Stimulated activated CD4-positive, alpha-beta T cell treated with anti-CD3 and anti-CD28 coated beads, Interleukin-1b, Interleukin-23, amount 100 ng/mL, for 24 hours (primary cell): ENCODE measurements at places on chromosomes 7 and 10.

DNA sequence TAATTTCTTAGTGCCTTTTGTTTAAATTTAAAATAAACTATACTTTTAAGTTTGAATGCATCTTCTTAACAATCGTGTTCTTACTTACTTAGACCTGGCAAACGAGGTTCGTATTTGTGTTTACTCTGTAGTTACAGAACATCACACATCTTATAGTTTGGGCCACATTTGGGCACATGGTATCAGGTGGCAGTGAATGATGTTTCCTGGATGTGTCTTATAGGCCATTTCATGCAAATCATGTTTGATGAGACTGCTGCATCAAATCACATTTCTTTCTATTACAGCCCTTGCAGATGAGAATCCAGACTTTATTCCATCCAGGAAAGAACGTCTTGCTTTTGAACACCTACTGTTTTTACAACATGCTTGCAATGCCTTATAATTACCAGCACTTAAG lies 78.5 kb downstream of the RBM33 start:
- DNase-seq = no peak

- DNase-seq = no peak
These were observed 169.7 kb upstream of the RHEB start for GRCh38 chr7:151689196-151689971.

GRCh38 chr7:30817371-30817767 lies 46.2 kb downstream of the MINDY4 start:
- no peak for DNase-seq

GRCh38 chr10:18005445-18005780 lies 53.7 kb downstream of the SLC39A12 start:
- DNase-seq = no peak

DNA sequence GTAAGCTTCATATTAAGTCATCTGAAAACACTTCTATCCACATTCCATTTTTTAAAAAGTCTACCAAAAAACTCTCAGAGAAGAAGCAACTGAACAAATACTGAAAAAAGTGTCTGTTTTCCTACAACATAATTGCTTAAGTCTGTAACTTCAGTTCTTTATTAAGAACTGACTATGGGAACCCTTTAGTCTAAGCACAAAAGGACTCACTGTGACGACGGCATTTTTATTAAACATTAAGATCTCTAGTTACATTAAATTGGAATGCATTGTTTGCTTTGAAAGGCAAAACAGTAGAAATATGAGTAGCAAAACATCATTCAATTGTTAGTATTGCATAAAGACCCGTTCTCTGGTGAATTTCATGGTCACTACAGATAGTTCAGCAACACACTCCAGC lies 5.8 kb upstream of the FAM3C start:
- DNase-seq = no peak

- DNase-seq = no peak
These were observed 193.9 kb downstream of the TCERG1L start for GRCh38 chr10:131117416-131118212.

GRCh38 chr10:58219875-58220274 lies 47.8 kb downstream of the IPMK start:
- DNase-seq = no peak

GRCh38 chr10:24579906-24580305 lies 143.8 kb downstream of the ARHGAP21 start:
- DNase-seq = no peak

DNA sequence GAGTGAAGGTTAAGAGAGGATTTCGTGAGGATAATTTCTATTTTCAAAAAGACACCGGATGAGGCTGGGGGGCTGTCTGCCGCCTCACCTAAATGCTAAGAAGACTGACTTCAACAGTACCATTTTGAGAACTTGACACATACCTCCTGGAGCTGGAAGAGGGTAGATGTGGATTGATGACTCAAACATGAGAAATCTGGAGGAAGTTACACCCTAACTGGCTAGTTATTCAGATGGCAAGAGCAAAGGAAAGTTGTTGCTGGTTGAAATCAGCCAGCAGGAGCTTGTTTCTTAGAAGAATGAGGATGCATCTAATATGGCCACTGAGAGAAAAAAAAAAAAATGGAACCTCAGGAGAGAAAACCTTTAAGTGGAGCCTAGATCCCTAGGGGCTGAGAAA lies 76.2 kb upstream of the KIAA1217 start:
- DNase-seq = no peak

DNA sequence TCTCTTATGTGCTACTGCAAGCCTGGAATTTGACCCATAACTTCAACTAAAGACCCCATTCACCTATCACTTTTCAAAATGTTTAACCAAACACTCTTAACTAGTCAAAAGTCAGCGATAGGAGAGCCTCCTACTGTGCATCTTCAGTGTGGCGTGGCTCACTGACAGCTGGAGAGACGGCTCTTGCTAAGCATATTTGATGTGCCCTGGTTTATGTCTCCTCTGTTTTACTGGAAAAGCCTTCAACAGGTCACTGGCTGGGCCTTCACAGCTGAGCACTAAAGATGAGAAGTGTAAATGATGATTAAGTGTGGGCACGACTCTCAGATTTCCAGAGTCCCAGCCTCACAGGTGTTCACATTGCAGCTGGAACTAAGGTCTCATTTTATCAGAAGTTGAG lies 472.1 kb downstream of the SEMA3D start:
- no peak for DNase-seq

DNA sequence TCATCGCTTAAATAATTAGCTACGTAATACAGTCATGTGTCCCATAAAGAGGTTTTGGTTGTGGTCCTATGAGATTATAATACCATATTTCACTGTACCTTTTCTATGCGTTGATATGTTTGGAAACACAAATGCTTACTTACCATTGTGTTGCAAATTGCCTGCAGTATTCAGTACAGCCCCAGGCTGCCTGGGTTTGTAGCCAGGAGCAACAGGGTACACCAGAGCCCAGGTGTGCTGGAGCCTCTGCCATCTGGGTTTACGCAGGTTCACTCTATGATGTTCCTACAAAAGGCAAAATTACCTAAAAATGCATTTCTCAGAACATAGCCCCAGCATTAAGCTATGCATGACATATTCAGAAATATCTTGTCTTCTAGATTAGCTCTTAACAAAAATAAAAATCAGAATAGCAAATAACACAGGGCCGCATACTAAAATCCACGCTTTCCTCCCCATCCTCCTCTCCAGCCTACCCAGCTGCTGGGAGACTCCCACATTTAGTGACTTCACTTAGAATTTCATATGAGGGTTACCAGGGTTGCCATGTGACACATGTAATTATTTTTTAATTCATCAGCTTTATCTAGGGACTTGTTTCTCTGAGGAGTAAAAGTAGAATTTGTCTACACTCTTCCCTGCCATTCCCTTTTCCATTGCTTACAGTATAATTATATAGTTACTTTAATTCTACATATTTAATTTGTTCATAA lies 559.0 kb upstream of the ADARB2 start:
- DNase-seq = no peak

GRCh38 chr10:91575044-91575610 lies 57.7 kb downstream of the PPP1R3C start:
- no peak for DNase-seq

DNA sequence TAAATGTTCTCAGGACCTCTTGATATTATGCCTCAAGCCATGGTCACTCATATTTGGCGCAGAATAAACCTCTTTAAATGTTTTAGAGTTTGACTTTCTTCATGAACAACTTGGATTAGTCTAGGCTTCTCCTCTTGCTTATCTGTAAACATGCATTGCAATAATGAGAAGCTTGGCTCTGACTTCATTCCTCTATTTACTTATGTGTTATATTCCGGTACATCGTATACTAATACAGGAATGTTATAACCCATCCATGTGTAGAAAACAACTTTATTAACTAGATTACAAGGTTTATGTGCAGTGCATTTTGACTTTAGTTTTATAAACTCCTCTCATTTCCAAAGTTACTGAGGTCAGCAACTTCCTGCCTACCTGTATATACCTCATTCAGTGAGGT lies 944.3 kb upstream of the GHITM start:
- DNase-seq = no peak

- DNase-seq = no peak
These were observed 277.6 kb upstream of the PHF14 start for GRCh38 chr7:10696064-10696463.

GRCh38 chr7:15684871-15685270 lies 1.6 kb downstream of the MEOX2 start:
- no peak for DNase-seq

DNA sequence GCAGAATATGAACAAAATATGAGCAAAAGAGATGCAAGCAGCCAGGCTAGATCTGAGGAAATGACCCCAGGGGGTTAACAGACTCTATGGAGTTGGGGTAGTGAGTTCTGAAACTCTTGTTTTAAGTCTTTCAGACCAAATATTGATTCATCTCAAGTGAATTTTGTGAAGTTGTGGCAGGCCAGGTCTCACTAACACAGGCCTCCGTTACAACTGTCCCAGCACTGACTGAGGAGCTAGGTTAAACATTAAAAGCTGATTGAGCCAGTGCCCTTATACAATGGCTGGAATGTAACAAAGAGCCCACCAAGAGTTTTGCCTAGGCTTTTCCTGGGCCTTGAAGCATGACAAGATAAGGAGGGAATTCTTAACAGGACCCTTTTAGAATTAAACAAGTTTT lies 192.3 kb upstream of the STK17A start:
- DNase-seq = no peak

DNA sequence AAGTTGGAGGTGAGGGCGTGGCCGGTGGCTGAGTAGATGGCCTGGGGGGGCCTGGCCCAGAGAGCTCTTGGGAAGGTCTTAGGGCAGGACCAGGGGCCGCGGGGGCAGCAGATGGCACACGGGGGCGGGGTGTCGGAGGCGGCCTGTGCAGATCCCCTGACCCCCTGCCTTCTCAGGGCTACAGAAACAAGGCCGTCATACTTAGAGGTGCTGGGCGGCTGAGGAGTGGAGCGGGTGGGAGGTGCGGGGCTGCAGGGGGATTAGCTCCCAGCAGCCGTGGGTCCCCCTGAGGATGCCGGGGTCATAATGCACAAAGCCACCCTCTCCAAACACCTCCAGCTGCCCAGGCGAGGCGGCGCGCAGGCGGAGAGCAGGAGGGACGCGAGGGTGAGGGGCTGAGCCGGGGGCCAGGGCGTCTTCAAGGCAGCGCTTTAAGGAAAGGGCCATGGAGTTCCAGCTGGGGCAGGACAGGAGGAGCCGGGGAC lies 40.4 kb upstream of the ZNF32 start:
- no peak for DNase-seq

GRCh38 chr10:77091597-77092165 lies 545.9 kb downstream of the KCNMA1 start:
- DNase-seq = no peak

DNA sequence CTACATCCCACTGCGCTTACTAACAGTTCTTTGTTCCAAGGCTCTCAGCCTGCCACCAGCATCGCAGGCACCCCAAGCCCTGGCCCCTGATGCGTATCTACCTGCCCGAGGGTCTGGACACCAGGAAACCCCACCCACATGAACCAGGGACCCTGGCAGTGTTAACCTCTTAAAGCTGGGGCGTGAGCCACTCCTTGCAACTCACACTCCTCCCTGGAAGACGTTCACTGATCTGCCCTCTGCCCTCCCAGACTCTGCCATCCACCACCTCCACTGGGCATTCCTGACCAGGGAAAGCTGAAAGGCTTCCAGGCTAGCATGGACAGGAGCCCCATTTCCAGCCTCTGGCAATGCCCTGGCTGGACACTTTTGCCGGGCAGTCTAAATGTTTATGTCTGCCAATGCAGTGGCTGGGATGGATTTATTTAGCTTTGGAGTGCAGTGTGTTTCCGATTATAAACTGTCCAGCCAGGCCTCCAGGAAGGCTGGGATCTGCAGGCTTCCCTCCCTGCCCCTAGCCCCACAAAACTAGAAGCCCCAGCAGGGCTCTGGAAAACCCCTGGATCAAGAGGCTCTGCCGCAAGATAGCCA lies 117.5 kb downstream of the NEURL1 start:
- DNase-seq = no peak

- no peak for DNase-seq
These were observed 858 bp downstream of the CCDC136 start for GRCh38 chr7:128792471-128793180.

- no peak for DNase-seq
These were observed 2.7 kb downstream of the EPHB4 start for GRCh38 chr7:100824499-100825214.

- DNase-seq = no peak
These were observed 9.7 kb downstream of the MDFIC start for GRCh38 chr7:114931656-114932011.

DNA sequence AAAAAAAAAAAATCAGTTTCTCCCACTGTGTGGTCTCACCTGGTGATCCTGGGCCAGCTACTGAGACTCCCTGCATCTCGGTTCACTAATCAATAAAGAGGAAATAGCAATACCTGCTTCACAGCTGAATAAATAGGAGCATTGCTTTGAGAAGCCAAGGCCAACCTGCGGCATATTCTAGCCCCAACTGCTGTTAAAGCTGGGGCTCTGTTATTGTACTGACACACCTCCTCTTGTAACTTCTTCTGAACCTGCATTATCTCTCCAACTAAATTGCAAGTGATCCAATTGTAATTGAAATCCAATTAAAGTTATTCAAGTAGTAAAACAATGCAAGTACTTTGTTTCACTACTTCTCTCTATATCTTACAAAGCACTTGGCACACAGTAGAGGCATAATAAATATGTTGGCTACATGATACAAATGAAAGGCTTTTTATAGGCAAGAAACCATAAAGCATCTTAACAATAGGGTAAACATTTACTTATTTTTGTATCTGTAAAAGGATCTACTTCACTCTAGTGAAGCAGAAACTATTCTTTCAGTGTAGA lies 38.4 kb downstream of the AMPH start:
- no peak for DNase-seq

- no peak for DNase-seq
These were observed 230.5 kb upstream of the PPP2R2D start for GRCh38 chr10:131670341-131670740.

- DNase-seq = no peak
These were observed 60.0 kb downstream of the DGKB start for GRCh38 chr7:14842523-14842922.

- no peak for DNase-seq
These were observed 5.0 kb downstream of the RBAK start for GRCh38 chr7:5050676-5051075.

DNA sequence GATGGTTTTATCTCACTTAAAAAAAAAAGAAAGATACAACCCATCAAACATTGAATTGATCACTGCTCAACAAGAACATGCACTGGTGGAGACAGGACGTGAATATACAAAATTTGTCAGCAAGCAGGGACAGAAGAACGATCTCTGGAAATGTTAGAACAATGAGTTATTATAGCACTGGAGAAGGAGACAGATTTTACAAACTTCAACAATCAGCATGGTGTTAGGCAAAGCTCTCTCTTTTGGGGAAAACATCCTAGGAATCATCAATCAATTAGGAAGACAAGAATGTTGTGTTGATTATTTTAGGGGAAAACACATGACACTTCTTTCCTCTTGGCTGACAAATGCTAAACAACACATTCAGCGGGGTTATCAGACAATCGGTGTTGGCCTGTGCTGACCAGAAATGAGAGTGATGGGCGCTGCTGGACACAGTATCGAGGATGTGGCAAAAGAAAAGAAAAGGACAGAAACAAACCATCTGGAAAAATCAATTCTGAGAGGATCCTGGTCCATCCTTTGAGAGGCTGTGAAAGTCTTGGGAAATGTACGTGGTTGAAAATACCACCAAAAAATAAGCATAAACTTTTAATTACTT lies 103.9 kb downstream of the RAPGEF5 start:
- DNase-seq = no peak
